Thyroid gland (tissue), 4 donors: ENCODE measurements at places on chromosomes 1 and 21.

- no peak overlapping the region for H3K27ac ChIP-seq
- H3K4me1 ChIP-seq = no peaks in the 10 kb centered on the region
- H3K36me3 ChIP-seq = no peaks in the 10 kb centered on the region
These were observed 17.1 kb downstream of the TTF2 start for GRCh38 chr1:117077267-117077666.

- H3K4me1 ChIP-seq = no peaks in the 10 kb centered on the region
- no peak overlapping the region for H3K27ac ChIP-seq
- no peaks in the 10 kb centered on the region for H3K36me3 ChIP-seq
- no peaks in the 10 kb centered on the region for H3K27me3 ChIP-seq
These were observed 62.3 kb upstream of the DPYD start for GRCh38 chr1:97983126-97983525.

DNA sequence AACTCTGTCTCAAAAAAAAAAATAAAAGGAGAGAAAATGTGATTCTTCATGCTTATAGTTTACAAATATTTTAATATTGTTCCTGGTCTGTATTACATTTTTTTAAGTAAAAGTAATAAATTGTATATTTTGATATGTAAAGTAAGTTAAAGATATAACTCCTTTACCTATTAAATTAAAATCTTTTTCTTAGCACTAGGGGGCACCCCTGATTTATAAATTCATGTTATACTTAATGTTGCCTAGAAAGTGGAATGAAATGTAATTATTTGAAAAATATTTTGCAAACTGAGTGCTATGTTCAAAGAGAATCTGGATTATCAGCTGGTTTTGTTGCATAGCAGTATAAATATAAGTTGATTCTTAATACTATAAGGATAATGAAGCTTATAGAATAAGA, 49.2 kb downstream of the RALGPS2 start:
- peaks cover 5% of the 10 kb centered on the region for H3K4me1 ChIP-seq
- H3K27ac ChIP-seq = no peak overlapping the region
- no peak overlapping the region for H3K4me3 ChIP-seq
- no peaks in the 10 kb centered on the region for H3K36me3 ChIP-seq
- DNase-seq = no peak
- no peaks in the 10 kb centered on the region for H3K27me3 ChIP-seq

- no peaks in the 10 kb centered on the region for H3K36me3 ChIP-seq
- H3K4me3 ChIP-seq = no peak overlapping the region
- H3K27me3 ChIP-seq = no peaks in the 10 kb centered on the region
These were observed 276.6 kb downstream of the SETD4 start for GRCh38 chr21:35783721-35784120.

DNA sequence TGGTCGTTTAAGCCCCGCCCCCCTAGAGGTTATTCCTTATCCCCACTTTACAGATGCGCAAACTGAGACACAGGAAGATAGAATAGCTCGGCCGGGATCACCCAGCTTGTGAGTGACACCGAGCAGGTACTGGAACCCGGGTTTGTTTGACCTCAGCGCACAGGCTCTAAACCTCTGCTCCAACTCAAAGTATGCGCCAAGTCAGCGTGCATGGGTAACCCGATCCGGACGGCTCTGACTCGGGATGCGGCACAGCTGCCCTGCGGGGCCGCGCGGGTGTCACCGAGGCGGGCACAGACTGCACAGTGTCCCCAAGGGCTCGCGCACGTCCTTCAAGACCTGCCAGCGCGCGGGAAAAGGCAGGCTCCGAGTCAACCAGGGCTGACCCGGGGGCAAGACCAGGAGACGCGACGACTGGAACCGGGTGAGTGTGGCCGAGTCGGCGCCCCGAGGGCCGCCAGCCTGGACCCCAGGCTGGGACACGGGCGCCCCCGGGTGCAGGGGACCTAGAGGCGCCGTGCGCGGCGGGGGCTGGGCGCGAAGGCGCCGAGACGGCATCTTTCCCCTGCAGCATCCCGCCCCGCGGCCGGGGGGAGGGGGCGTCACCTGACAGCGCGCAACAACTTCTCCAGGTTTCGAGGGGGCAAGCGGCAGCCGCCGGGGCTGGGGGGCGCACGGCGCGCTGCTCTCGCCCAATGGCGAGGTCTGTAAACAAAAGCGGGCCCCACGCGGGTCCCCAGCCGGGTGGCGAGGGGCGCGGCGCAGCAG, 101.9 kb upstream of the SOD1 start:
- no peaks in the 10 kb centered on the region for H3K36me3 ChIP-seq
- no peaks in the 10 kb centered on the region for H3K4me1 ChIP-seq
- peak overlapping the region; percentile 28 for H3K4me3 ChIP-seq
- H3K27me3 ChIP-seq = peaks cover 7% of the 10 kb centered on the region

GRCh38 chr1:64839261-64839660, 94.4 kb downstream of the RAVER2 start:
- H3K36me3 ChIP-seq = peaks cover 49% of the 10 kb centered on the region
- H3K4me1 ChIP-seq = no peaks in the 10 kb centered on the region
- no peak overlapping the region for H3K4me3 ChIP-seq
- H3K27ac ChIP-seq = no peak overlapping the region
- no peak for DNase-seq

DNA sequence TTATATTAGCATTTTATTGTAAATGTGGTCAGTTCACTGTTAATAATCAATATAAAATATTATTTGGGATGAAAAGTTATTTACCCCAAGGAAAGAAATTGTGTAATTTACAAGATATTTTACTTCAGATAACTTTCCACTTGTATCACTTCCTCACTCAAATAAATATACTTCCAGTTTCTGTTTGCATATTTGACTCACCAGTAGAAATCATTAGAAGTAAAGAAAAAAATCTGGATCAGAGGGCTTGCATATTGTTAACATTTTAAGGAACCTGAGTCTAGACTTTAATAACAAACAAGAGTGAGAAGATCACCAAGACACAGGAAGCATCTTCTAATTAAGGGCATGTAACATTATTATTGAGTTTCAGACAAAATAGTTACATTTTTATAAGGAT, 347 bp upstream of the KRTAP20-4 start:
- H3K27me3 ChIP-seq = no peaks in the 10 kb centered on the region
- H3K4me3 ChIP-seq = no peak overlapping the region
- H3K36me3 ChIP-seq = no peaks in the 10 kb centered on the region
- no peak for DNase-seq
- H3K27ac ChIP-seq = no peak overlapping the region
- no peaks in the 10 kb centered on the region for H3K4me1 ChIP-seq

DNA sequence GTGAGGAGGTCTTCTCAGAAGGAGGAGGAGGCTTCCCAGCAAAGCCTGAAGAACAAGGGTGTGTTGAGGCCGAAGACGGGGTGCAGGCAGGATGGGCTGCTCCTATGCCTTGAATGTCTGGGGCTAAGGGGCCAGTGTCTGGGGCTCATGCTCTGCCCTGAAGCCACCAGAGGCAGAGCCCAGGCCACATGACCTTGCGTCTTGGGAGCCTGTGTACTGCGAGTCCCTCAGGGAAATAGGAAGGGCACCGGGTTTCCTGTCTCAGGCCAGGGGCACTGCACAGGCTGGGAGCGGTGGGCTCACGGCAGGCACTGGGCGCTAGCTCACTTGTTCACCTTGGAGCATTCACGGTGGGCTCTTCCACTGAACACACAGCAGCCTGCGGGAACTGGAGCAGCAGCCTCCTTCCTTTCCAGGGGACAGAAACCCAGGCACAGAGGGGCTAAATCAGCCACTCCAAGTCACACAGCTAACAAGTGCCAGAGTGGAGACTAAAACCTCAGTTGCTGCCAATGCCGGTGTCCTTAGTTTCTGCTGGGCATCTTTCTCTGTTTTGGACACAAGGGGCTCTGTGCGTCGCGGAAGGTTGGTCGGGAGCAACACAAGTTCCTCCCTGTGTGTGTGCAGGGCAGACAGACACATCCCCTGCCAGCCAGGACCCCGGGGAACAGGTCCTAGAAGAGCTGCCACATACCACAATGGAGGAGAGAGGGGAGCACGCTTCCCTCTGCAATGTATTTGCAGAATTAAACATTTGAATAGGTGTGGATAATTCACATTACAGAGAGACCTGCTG, 104.8 kb upstream of the C1orf174 start:
- no peak for DNase-seq
- no peaks in the 10 kb centered on the region for H3K36me3 ChIP-seq
- no peak overlapping the region for H3K27ac ChIP-seq

DNA sequence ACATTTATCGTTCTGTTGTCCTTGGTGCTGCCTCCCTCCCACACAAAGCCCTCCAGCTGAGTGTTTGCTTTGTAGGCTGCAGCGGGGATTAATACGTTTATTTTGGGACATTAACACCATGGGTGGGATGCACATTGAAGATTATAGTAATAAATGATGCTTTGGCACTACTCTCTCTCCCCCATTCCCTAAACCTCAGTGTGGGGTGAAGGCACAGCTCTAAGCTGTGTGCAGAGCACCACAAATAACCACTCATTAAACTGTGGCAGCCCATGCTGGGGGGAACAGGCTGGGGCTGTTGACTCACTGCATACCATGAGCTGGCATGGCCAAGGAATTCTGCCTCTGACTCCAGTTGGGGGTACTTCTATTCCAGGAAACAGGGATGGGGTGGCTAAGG, 7.7 kb downstream of the PCP4L1 start:
- H3K4me1 ChIP-seq = no peaks in the 10 kb centered on the region
- DNase-seq = no peak
- H3K27ac ChIP-seq = no peak overlapping the region
- no peaks in the 10 kb centered on the region for H3K36me3 ChIP-seq

DNA sequence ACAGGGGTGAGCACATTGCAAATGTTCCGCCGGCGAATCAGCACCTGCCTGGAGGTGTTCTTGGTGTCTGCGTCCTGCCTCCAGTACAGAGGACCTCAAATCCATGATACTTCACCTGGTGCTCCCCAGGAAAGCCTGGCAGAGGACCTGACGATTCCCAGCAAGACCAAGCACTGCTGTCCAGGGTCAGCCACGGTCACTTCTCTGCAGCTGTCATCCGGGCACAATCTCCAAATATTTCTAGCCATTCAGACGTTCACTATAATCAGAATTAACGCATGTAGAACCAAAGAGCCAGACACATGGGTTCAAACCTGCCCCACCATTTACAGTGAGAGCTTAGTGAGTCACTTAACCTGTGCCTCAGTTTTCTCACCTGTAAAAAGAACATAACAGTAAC, 74.5 kb downstream of the CLIC6 start:
- H3K27me3 ChIP-seq = no peaks in the 10 kb centered on the region
- no peak for DNase-seq
- H3K27ac ChIP-seq = no peak overlapping the region
- H3K36me3 ChIP-seq = no peaks in the 10 kb centered on the region
- no peak overlapping the region for H3K4me3 ChIP-seq

DNA sequence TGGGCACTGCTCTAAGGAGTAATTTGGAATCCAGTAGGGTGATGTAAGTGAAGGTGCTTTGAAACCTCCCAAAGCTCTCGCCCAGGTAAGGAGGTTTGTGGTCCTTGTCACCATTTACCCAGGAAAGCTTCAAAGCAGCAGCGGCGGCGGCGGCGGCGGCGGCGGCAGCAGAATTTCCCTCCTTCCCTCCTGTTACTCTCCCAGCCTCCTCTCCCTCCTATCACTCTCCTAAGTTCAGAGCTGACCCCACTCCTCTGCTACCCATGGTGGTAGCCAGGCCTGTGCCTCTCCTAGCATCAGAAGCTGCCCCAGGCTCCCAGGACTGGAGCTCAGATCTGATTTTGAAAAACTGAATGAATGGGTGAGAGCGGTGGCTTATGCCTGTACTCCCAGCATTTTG, 60.7 kb downstream of the ACBD3 start:
- H3K36me3 ChIP-seq = no peaks in the 10 kb centered on the region
- no peaks in the 10 kb centered on the region for H3K27me3 ChIP-seq
- no peak overlapping the region for H3K27ac ChIP-seq
- H3K4me3 ChIP-seq = no peak overlapping the region
- no peak for DNase-seq

DNA sequence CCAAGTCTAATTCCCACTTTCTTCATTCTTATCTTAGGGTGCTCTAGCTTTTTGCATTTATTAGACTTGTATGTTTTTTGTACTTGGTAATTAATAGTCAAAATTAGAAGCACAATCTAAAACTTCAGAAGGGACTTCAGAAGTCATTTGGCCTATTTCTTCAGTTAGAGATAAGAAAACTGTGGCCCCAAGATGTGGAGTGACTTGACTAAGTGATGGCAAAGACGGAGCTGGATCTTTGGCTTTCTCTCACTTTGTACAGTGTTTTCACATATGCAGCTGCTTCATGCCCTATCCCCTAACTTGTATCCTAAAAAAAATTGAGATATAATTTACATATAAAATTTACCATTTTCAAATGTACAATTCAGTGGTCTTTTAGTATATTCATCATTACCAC, 21.7 kb downstream of the EPB41 start:
- H3K27ac ChIP-seq = no peak overlapping the region
- no peaks in the 10 kb centered on the region for H3K27me3 ChIP-seq
- H3K4me3 ChIP-seq = no peak overlapping the region
- H3K4me1 ChIP-seq = no peaks in the 10 kb centered on the region
- no peaks in the 10 kb centered on the region for H3K36me3 ChIP-seq

DNA sequence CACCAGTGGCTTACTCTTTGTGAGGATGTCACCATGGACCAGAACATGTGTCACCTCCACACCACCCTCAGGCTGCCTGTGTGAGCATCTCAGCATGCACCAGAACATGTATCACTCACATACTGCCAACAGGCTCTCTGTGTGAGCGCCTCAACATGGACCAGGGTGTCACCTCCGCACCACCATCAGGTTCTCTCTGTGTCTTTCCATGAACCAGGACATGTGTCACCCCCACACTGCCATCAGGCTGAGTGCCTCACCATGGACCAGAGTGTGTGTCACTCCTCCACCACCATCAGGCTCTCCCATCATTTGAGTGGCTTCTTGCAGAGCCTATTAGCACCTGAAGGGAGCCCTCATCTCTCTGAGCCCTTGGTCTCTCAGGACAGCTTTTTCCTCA, 125.2 kb downstream of the ZNF648 start:
- no peaks in the 10 kb centered on the region for H3K27me3 ChIP-seq
- H3K36me3 ChIP-seq = no peaks in the 10 kb centered on the region
- no peak overlapping the region for H3K27ac ChIP-seq

DNA sequence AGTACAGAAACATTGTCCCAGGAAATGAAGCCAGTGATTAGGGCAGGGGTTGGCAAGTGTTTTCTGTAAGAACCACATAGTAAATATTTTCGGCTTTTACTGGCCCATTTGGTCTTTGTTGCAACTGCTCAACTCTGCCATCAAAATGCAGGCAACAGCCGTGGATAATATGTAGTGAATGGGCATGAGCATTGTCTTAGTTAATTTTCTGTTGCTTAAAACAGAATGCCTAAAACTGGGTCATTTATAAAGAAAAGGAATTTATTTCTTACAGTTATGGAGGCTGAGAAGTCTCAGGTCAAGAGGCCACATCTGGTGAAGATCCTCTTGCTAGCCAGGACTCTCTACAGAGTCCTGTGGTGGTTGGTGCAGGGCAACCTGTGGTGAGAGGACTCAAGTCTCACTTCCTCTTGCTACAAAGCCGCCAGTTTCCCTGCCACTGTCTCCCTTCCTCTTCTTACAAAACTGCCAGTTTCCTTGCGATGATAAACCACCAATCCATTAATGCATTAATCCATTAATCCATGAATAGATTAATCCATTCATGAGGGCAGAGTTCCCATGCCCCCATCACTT, 166.4 kb downstream of the PSMG1 start:
- H3K36me3 ChIP-seq = no peaks in the 10 kb centered on the region
- no peak for DNase-seq
- peaks cover 11% of the 10 kb centered on the region for H3K4me1 ChIP-seq
- no peaks in the 10 kb centered on the region for H3K27me3 ChIP-seq
- no peak overlapping the region for H3K27ac ChIP-seq
- H3K4me3 ChIP-seq = no peak overlapping the region

- H3K4me3 ChIP-seq = no peak overlapping the region
- DNase-seq = no peak
- H3K4me1 ChIP-seq = no peaks in the 10 kb centered on the region
- H3K27me3 ChIP-seq = no peaks in the 10 kb centered on the region
- no peak overlapping the region for H3K27ac ChIP-seq
These were observed 288.3 kb upstream of the SGIP1 start for GRCh38 chr1:66245691-66246090.
